ENCODE measurements at places on chromosomes 2 and 18. TPM values are rescaled to one million over a fixed set of nuclear protein-coding genes. Genes with fewer than 3 reads are reported as not detected.
A peak's percentile ranks its signal among the peaks of the same experiment; 100 is the strongest.

HAAO gene
- not detected for total RNA-seq

CDH7 gene
- not detected for total RNA-seq

DNA sequence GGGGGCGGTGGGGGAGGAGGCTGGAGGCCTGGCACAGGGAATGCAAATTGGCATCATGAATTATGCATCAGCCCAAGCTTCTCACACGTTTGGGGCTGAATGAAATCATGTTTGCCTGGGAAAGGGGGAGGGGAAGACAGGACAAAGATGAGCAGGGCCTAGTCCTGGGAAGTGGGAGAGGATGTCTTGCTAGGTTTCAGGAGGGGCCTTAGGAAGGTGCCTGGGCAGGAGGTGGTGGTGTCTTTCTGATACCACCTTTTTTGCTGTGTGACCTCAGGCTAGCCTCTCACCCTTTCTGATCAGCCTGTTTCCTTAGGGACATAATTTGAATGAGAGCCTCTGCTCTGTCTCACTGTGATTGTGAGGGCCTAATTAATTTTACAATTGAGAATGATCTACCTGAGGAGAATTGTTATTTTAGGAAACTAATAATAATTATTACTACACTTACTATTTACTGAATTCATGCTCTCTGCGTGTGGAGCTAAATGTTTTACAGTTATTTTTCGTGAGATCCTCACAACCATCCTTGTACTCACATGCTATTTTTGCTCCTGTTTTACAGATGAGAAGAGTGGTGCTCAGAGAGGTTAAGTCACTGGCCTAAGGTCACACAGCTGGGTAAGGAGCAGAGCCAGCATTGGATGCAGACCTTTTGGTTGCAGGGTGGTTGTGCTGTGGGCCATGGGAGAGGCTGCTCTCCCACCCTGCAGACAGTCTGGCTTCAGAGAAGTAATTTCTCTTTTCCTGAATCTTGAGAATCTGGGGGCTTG is 39.6 kb downstream of the INHBB start:
- DNase-seq, result no peak

DNA sequence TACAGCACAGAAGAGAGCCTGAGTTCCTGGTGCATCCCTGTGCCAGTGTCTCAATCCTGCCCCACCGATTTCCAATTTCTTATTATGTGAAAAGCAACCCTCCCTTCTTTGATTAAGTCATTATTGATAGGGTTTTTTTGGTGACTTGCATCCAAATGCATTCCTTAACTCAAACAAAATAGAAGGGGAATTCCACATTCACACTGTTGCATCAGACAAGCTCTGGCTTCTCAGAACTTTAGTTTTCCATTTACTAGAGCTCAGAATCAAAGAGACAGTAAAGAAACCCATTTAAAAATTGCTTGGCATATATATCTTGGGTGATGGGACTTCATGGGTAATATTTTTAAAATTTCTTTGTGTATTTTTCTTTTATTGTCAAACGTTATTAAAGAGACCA is 13.8 kb upstream of the TMEM200C start:
- DNase-seq, result no peak

- no peak for DNase-seq
Measured at GRCh38 chr2:45382744-45383143, 228.3 kb downstream of the SRBD1 start.

GRCh38 chr2:237702441-237703391 is 75.3 kb downstream of the LRRFIP1 start:
- DNase-seq, result peak; percentile 57
